ENCODE measurements at places on chromosomes 4 and X.

GRCh38 chrX:10496345-10496965, 123.9 kb downstream of the MID1 start:
- no peak for DNase-seq

GRCh38 chr4:76984127-76984526, 34.6 kb downstream of the SEPTIN11 start:
- no peak for DNase-seq

DNA sequence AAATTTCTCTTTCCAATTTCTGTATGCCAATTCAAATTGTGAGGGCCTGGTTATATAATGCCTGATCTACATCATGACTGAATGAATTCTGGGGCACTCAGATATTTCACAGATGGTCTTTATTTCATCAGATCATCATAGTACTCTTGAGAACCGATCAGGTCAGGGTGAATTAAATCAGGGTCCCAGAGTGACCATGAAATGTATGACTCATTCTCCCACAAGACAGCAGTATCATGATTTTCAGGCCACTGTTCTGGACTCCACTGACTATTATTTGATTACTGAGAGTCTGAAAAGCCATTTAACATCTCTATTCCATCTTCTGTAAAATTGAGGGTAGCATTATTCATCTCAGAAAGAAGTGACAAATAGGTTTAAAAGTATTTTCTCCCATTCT, 471.5 kb downstream of the ADGRL3 start:
- DNase-seq, result no peak

- DNase-seq, result no peak
Observed at GRCh38 chrX:21047034-21047455, 327.2 kb upstream of the CNKSR2 start.

DNA sequence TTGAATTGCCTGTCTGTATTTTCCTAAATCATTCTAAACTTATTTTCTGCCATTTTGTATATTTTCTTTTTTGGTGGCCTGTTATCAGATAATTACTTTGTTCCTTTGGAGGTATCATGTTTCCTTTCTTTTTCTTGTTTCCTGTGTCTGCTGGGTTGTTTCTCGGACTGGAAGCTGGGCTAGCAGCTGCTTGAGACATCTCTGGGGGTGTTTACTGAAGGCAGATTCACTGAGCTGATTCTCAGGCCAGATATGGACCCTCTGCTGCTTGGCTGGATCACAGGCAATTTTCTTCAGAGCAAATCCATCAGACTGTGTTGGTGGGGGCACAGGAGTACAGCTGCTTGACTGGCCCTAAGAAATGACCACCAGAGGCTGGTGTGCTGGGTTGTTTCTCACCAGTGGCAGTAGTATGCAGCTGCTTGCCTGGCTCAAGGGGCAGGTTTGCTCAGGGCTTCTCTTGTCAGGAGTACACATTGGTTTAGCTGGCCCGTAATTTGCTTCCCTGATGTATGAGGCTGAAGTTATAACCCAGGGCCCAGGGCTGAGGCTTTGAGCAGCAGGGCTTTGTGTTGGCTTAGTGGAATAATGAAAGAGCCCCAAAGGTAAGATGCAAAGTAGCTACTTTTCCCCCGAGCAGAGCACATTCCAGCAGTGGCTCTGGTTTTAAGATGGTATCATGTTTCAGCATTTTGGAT, 680.6 kb downstream of the TECRL start:
- DNase-seq, result no peak

DNA sequence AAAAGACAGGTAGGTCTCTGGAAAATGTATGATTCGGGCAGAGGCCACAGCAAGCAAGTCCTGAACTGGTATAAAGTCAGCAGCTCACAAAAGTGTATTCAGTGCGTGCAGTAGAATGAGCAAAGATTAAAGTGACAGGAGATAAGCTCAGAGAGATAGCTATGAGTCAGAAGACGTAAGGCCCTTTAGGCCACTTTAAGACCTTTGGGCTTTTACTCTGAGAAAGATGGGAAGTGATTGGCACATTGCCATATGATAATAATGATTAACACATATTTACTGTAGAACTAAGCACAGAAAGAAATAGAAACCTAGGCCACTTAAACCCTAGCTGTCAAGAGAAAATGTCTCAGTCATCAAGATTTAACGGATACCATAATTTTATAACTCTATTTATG, 51.7 kb downstream of the TBCK start:
- no peak for DNase-seq

- no peak for DNase-seq
Observed at GRCh38 chrX:149476513-149476912, 28.6 kb downstream of the IDS start.

DNA sequence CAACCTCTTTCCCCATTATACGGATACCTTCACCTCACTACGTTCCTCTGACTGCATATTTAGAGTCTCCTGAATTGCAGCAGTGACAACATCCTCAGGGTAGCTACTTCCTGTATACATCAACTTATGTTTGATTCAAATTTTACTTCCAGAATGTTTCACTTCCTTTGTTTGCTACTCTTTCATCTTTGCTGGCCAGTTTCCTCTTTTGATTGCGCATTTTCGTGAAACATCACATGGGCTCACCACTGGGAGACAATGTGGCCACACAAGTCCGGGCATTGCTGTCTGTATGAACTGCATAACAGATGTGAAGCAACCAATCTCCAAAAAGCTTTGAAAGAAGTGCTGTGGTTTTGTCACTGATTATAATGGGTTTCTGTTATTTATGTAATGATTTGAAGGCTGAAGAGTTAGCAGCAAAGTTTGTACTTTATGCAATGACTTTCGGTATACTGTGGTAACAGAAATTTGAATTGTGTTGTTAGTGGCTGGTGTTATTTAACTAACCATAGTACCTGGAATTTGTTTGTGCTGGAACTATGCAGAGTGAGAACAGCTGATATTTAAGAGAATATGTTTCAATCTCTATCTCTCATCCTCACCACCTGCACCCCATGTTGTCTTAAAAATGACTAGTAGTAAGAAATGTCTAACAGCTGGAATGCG, 7.4 kb downstream of the SNCA start:
- DNase-seq, result no peak

Measured in activated T-cell treated with anti-CD3 and anti-CD28 coated beads, Interleukin-2, amount 50 U/mL, for 24 hours (primary cell).